ENCODE measurements at places on chromosomes 2 and 18. TPM values are rescaled to one million over a fixed set of nuclear protein-coding genes. Genes with fewer than 3 reads are reported as not detected.

Gene WNT6
- not detected for total RNA-seq

Gene ASPRV1
- 3.4 TPM for total RNA-seq

Gene CAPN14
- 0.53 TPM for total RNA-seq

- H3K4me3 ChIP-seq, result no peak overlapping the region
- no peaks in the 10 kb centered on the region for H3K36me3 ChIP-seq
- no peak overlapping the region for H3K27ac ChIP-seq
- peaks cover 3% of the 10 kb centered on the region for H3K27me3 ChIP-seq
These were observed 392.4 kb downstream of the TXNL1 start for GRCh38 chr18:56245866-56246580.

DNA sequence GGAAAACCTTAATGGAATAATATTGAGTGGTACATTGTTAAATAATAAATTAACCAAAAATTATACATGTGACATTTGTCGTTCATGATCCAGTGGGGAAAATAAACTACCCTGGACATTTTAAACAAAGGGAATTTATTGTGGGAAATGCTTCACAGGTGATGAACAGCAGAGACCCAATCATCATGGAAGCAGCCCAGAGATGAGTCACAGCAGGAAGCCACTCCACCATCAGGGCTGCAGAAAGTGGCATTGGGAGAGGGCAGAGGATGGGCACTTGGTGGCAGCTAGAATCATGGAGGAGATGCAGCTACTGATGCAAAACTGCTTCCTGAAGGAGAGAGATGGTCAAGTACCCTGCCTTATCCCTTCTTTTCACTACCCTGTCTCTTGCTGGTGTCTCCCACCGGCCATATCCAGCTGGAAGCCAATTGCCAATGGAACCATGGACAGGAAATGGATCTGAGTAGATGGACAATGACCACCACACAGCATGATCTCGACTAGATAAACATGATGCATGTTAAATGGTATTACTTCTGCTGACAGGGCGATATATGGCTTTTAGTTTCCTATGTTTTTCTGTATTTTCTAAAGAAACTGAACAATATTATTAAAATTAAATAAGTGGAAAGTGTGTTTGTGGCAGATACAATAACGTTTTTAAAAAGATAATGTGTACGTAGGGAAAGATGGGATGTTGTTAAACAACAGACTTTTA is 139.8 kb downstream of the RPIA start:
- no peak overlapping the region for H3K4me3 ChIP-seq
- no peak overlapping the region for H3K27ac ChIP-seq
- peaks cover 16% of the 10 kb centered on the region for H3K27me3 ChIP-seq
- ATAC-seq, result no peak
- H3K36me3 ChIP-seq, result no peaks in the 10 kb centered on the region

- ATAC-seq, result peak; percentile 86
- H3K36me3 ChIP-seq, result peaks cover 89% of the 10 kb centered on the region
- H3K27me3 ChIP-seq, result no peaks in the 10 kb centered on the region
- no peak overlapping the region for H3K27ac ChIP-seq
- no peak overlapping the region for H3K4me3 ChIP-seq
- H3K4me1 ChIP-seq, result peaks cover 3% of the 10 kb centered on the region
These were observed 9.3 kb downstream of the GGCX start for GRCh38 chr2:85551698-85552678.

- no peak within 1 kb of the TSS for H3K27ac ChIP-seq
- H3K4me1 ChIP-seq, result no peaks in the 10 kb centered on the region
- no peaks in the 10 kb centered on the region for H3K36me3 ChIP-seq
- H3K27me3 ChIP-seq, result peaks cover 9% of the 10 kb centered on the region
- ATAC-seq, result no peak
These were observed at the start of gene DTNA for GRCh38 chr18:34709750-34710441. DTNA (plus strand) TSS chr18:34710298; CDS start chr18:34755977, 45,679 bp downstream.

GRCh38 chr2:101622210-101623030 is 75.1 kb upstream of the MAP4K4 start:
- peak overlapping the region; percentile 66 for H3K4me3 ChIP-seq
- peaks cover 19% of the 10 kb centered on the region for H3K4me1 ChIP-seq
- H3K27me3 ChIP-seq, result no peaks in the 10 kb centered on the region

- H3K27me3 ChIP-seq, result no peaks in the 10 kb centered on the region
- H3K4me3 ChIP-seq, result no peak overlapping the region
- no peaks in the 10 kb centered on the region for H3K36me3 ChIP-seq
- peak; percentile 94 for ATAC-seq
- H3K27ac ChIP-seq, result peak overlapping the region; percentile 71
These were observed 173.6 kb downstream of the SMAD7 start for GRCh38 chr18:48777026-48777743.

- H3K4me3 ChIP-seq, result no peak overlapping the region
- no peak for ATAC-seq
- no peaks in the 10 kb centered on the region for H3K36me3 ChIP-seq
- H3K4me1 ChIP-seq, result no peaks in the 10 kb centered on the region
These were observed 10.1 kb downstream of the RND3 start for GRCh38 chr2:150477347-150477746.

GRCh38 chr18:1294229-1294628 is 389.6 kb downstream of the ADCYAP1 start:
- no peaks in the 10 kb centered on the region for H3K27me3 ChIP-seq
- ATAC-seq, result no peak
- no peaks in the 10 kb centered on the region for H3K36me3 ChIP-seq
- no peaks in the 10 kb centered on the region for H3K4me1 ChIP-seq
- H3K4me3 ChIP-seq, result no peak overlapping the region

GRCh38 chr2:95225658-95226057 is 18.3 kb downstream of the ZNF892 start:
- ATAC-seq, result no peak
- H3K27ac ChIP-seq, result no peak overlapping the region
- no peaks in the 10 kb centered on the region for H3K27me3 ChIP-seq

DNA sequence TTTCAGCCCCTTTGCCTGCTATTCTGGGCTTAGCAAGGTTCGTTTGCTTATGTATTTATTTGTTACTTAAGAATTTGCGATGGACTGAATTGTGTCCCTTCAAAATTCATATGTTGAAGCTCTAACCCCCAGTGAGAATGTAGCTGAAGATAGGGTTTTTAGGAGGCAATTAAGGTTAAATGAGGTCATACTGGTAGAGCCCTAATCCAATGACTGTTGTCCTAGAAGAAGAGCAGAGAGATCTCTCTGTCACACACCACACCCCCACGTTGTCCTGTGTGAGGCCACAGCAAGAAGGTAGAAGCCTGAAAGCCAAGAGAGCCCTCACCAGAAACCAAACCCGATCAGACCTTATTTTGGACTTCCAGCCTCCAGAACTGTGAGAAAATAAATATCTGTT is 66.7 kb downstream of the KIAA1328 start:
- H3K27me3 ChIP-seq, result no peaks in the 10 kb centered on the region
- H3K36me3 ChIP-seq, result peaks cover 11% of the 10 kb centered on the region
- no peak for ATAC-seq
- H3K27ac ChIP-seq, result no peak overlapping the region
- H3K4me3 ChIP-seq, result no peak overlapping the region

- H3K27me3 ChIP-seq, result peaks cover 4% of the 10 kb centered on the region
- peaks cover 13% of the 10 kb centered on the region for H3K4me1 ChIP-seq
- no peaks in the 10 kb centered on the region for H3K36me3 ChIP-seq
- H3K4me3 ChIP-seq, result no peak overlapping the region
- ATAC-seq, result peak; percentile 62
These were observed 87.0 kb upstream of the ID2 start for GRCh38 chr2:8594731-8595427.
